ENCODE measurements at places on chromosomes 4 and X.

- peak; percentile 25 for DNase-seq
Observed at GRCh38 chrX:136143711-136144110, 3.6 kb upstream of the FHL1 start.

DNA sequence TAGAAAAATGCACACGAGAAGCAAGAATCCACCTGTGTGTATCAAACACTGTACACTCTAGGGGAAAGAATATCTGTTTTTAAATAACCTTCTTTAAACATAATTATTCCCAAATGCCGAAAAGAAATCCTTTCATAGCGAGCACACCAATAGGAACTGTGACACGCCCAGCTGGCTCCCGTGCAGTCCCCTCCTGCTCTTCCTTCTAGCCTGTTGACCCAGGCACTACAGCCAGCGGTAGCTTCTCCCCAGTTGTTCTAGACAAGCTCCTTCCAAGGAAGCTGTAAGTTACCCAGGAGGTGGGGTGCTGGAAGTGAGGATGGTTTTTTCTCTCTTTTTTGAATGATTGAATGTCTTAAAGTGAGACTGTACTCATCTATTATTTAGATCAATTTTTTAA lies 19.5 kb upstream of the NOCT start:
- no peak for DNase-seq

DNA sequence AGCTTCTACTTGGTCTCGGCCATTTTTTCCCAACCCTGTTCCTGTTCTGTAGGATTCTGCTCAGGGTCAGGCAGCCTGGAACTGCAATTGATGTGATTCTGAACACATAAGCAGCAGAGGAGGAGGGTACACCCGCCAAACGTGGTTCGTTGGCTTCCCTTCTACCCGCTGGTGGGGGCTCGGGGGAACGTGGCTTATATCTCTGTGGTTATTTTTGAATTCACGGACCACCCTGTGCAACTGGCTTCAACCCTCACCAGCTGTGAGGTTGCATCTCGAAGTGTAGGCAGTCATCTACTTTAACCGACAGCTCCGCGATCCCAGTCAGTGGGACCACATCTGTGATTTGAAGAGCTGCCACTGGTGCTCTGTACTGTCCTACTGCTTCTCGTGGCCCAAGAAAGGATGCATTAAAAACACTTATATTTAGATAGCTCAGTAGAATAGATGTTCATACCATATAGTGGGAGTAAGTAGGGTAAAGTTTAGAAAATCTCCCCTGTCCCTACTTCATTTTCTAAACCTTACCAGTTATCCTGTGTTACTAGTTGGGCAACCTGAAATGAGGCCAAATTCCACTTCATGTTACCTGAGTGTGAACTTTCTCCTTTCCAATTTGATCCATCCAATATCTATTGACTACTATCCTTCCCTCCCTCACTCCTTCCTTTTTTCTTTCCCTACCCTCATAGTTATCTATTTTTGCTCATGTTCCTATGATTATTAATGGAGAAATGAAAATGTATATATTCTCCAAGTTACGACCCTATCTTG lies 80.4 kb upstream of the BCOR start:
- DNase-seq = peak; percentile 20

DNA sequence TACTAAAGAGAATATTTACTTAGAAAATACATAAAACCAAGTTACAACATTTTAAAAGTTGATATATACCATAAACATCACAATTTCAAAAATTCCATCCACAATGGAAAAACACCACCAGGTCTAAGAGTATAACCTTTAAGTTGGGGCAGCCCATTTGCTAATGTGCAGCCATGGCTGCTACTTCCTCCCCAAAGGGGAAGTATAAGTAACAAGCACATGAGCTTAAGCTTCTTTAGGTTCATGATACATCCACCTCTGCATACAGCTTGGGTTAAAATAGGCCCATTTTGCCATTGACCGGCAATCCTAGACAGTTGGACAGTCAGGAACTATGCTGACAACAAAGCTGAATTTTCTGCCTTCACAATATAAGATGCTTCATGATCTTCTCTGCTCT lies 16.6 kb upstream of the GASK1B start:
- DNase-seq = no peak

- DNase-seq = no peak
Observed at GRCh38 chr4:4408576-4409335, 21.9 kb downstream of the NSG1 start.

GRCh38 chr4:25879991-25880651 lies 17.3 kb upstream of the SEL1L3 start:
- DNase-seq = no peak

- peak; percentile 94 for DNase-seq
Observed at GRCh38 chr4:184263910-184264732, 46.4 kb upstream of the ENPP6 start.

DNA sequence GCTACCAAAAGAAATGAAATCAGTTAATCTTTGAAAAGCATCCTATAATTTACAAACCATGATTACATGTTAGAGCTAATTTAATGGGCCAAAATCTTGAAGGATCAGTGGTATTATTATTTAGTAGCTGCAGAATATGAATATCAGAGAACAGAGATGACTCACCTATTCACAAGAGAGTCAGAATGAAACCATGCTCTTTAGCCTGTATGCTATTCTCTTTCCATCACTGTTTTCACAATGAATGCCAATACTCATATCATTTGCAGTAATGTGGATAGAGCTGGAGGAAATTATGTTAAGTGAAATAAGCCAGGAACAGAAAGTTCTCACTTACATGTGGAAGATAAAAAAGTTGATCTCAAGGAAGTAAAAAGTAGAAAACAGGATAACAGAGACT lies 414.1 kb downstream of the CENPC start:
- no peak for DNase-seq

DNA sequence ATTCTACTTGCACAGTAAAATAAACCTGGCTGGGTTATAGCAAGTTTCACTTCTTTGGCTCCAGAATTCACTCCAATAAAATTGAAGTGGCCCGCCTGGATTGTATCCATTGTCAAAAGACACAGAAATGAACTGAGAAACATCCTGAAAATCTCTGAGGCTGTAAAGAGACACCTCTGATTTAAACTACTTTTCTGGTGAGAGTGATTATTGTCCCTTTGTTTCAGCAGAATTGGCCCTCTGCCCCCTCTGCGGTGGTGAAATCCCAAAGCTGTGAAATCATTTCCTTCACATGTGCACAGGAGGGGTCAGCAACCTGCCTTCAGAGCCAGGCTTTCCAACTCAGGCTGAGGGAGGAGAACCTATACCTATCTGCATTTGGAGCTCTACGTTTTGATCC lies 23.0 kb downstream of the GAB3 start:
- peak; percentile 35 for DNase-seq

DNA sequence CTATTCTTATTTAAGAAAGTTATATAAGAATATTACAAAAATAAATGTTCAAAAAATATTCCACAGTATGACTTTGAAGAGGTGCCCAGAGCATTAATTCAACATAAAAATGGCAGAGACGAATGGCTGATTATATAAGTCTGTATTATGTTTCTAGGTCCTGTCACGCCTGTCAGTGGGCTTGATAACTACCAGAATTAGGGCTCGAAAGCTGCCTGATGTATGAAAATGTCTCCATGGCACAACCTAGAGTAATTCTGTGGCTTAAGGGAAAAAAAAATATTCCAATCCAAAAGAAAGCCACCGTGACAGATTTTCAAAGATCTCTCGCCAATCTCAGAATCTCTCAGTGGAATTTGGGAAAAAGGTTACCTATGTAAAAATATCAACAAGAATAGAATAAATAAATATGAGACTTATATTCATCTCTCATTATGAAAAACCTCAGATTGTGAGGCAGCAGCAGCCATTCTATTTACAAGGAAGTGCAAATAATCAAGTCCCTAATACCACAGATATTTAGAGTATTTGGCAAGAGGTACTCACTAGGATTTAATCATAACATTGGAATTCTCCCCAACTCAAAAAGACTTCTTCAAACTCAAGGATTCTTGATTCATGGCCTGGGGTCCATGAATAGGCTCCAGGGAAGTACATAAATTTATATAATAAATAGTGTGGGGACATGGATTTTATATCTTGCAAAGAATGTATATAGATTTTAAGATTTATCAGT lies 489.1 kb upstream of the INTU start:
- no peak for DNase-seq

DNA sequence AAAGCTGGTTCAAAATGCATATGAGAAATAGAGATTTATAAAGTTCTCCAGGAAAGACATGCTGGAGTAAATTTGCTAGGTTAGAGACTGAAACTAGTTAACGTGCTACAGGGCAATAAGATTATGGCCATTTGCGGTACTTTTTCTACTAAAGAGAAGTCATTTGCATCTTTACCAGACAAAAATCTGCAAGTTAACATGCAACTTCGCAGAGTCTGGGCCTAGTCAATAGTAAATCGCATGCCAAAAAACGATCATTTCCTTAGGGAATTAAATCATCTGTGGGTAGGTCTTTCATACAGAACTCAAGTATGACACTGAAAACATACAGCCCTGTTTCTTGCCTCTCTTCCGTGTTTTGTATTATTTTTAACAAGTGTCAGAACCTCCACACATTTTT lies 32.8 kb upstream of the REST start:
- no peak for DNase-seq

DNA sequence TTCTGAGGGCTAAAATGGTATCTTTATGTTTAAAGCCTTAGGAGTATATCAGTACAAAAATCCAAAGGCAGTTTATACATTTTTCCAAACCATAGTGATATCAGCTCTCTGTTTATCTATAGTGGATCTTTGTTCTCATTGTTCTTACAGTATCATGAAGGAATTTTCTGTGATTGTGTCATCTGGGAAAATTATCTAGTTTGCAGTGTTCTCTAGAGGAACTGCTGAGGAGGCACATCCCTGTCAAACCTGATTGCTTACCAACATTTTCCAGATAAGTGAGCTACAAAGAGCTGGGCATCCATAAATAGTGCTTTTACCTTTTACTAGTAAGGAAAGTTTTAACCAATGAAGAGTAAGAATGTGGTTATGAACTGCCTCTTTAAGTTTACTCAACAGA lies 44.9 kb upstream of the SLC25A31 start:
- no peak for DNase-seq

- no peak for DNase-seq
Observed at GRCh38 chrX:34901761-34902160, 40.8 kb upstream of the FAM47B start.

DNA sequence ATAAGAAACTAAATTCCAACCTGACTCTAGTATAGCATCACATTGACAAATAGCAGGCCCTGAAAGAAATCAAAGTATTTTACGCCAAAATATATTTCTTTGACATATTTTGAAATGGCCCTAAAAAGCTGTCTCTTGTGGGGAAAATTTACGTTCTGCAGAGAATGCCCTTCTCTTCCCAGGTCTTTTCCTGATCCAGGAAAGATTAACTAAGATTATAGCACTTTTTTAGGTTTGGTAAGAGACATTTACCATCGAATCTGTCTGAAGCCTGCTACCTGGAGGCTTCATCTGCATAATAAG lies 121.1 kb downstream of the ATXN3L start:
- no peak for DNase-seq

DNA sequence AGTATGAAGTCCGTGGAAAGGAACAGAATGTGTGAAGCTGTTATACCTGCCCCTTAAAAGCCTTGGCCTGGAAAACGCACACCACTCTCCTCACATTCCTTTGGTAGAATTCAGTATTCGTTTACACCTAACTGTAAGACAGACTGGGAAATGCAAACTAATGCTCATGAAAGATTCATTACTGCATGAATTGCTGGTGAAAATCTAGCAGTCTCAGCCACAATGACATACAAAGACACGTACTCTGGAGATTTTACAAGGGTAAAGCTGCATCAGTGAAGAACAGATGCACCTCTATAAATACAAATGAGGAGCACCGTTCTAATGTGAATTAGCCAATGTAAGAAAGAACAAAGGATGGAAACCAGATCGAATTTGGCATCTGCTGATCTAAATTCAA lies 2051.3 kb downstream of the PCDH7 start:
- no peak for DNase-seq

DNA sequence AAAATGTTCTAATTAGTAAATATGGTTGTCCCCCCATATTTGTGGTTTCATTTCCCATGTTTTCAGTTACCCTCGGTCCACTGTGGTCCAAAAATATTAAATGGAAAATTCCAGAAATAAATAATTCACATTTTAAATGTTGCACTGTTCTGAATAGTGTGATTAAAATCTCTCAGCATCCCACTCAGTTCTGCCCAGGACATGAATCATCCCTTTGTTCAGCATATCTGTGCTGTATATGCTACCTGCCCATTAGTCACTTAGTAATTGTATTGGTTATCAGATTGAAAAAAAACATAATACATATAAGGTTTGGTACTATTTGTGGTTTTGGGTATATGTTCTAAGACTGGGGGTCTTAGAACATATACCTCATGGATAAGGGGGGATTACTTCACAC lies 55.1 kb upstream of the NXF3 start:
- no peak for DNase-seq

GRCh38 chrX:46456125-46456922 lies 88.9 kb downstream of the ZNF674 start:
- no peak for DNase-seq

DNA sequence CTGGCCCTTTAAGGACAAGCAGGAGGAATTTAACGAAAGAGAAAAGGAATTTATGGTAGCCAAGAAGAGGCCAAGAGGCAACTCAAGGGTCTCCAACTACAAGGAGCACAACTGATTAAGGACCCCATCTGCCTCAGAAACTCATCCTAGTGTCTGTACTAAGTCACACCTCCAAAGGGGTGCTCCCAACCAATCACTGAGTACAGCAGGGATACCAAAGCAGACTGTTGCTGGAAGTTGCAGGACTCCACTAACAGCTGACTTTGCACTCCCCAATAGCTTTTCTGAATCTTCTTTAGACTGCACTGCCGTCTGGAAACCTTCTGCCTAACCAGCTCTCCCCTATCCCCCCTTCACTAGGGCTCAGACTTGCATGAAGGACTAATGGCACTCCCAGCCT lies 50.6 kb downstream of the ATP11C start:
- no peak for DNase-seq

- DNase-seq = no peak
Observed at GRCh38 chrX:96314985-96315384, 369.7 kb upstream of the DIAPH2 start.

DNA sequence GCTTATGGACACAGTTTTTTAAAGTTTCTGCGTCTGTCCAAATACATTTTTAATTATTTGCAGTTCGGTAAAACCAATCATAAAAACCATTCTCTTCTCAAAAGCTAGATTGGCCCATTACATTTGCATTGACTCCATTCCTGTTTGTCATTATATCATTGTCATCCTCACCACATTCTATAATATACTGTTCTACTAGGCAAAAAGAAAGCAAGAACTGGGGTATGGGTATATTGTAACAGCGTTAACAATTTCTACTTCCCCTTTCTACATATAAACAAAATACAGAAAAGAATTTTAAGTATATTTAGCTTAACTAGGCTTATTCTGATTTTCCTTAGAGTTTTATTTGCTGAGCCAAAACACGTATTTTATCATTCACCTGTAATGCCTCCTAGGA lies 91.8 kb downstream of the RAP1GDS1 start:
- DNase-seq = no peak

- no peak for DNase-seq
Observed at GRCh38 chr4:85632981-85633380, 158.0 kb downstream of the ARHGAP24 start.

All from KBM-7 (cell line).